ENCODE measurements at places on chromosomes 6 and 20.

DNA sequence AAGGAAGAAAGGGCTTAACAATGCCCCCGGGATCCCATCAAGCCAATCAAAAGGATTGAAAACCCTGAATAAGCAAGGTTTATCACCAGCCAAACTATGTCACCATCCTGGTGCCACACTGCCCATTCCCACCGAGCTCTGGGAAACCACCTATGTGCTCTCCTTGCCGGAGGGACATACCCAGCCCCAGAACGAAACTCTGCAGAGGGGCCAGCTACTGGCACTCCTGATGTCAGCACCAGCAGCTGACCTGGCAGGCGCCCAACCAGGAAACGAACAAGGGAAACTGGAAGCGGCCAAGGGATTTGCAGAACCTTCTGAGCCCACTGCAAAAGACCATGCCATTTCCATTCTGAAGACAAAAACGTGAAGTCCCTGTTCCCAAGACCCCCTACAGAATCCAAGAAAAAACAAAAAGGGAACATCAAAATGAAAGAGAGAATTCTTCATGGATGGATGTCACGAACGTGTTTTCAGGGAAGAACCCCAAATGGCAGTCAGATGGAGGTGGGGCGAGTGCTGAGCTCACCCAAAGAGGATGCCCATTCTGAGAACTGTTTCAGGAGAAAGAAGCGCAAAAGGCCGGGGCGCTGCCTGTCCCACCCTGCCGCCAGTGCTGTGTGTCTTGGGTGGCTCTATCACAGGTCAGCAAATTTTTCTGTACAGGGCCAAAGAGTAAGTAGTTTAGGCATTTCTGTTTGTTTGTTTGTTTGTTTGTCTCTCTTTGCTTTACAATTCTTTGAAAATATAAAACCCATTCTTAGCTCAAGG, 305.2 kb downstream of the ESR1 start:
- DNase-seq = no peak

- DNase-seq = no peak
Measured at GRCh38 chr6:154402081-154402780, 45.6 kb upstream of the IPCEF1 start.

DNA sequence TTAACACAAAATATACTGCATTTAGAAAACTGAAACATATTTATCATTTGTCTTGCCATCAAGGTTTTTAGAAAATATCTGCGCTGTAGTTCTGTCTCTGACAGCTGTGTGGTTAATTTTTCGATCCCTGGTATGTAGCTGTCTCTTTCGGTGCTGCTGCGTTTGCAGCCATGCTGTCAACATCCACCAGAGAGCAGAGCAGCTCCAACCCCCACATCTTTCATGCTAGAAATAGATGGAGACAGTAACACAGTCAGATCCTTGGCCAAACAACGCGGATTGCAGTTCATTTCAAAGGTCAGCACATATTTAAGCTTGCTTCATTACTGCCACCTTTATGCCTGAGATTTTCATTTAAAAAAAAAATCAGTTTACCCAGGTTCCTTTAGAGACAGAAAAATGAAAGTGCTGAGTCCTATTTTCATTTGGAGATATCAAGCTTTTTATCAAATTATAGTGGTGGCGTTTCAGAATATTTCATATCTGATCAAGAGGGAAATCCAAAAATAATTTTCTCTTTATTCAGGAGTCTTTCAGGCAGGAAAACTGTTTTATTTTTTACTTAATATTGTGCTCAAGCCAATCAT, 157.7 kb upstream of the MMS22L start:
- no peak for DNase-seq

DNA sequence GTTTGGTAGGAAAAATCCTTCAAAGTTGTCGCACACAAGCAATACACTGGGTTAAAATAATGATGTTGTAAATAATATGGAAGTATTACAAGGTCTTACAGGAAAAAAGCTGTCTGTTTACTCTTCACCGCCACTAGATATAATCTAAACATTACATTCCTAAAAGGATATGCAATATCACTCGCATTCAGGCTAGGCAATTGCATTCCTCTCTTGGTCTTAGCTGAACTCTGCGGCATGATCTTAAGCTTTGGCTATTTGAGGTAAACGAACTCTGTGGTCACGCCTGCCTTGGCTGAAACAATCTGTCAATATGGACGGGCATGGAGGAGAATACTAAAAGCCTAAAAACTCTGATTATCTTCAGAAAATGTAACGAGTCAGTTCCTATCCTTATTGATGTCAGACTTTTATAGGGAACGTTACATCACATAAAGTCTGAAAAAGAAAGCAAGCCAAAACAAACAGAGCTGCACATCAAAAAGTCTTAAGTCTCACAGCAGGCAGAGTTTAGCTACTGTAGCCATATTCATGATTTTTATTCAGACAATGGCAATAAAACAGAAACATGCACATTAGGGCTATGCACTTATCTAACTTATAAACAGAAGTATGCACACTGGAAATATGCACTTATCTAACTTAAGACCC, 30.8 kb upstream of the FILIP1 start:
- DNase-seq = no peak

DNA sequence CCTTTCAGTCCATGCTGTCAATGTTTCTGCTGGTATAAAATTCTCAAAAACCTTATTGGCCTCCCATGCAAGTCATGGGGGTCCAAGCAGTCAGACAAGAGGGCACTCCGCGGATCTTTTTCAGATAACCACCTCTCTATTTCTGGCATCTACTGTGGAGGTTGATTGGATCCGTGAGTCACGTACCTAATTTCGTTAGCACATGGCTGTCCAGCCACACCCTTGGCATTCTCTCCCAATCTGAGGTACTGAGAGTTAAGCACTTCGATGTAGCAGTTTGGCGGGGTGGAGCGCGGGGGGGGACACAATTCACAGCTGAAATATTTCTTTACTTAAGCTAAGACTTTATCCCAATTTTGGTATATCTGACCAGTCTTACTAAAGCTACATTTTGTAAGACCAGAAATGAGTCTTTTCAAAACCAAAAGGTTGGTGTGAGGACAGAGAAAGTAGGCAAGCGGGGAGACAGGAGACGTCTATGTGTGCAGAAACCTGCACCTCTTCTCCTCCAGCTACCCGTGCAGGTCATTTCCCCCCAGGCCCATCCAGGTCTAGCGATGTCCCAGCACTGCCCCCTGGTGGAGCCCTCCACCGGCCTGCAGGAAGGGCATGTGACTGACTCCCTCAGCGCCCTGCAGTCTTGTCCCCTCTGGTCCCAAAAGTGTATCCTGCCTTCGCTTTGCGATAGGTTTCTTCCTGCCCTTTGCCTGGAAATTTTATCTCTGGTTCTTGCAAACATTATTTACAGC, 113.1 kb downstream of the ADAT2 start:
- DNase-seq = no peak

- no peak for DNase-seq
Measured at GRCh38 chr6:87281426-87281825, 41.0 kb upstream of the SMIM8 start.
